ENCODE measurements at places on chromosomes 1 and 21. TPM values are rescaled to one million over a fixed set of nuclear protein-coding genes. Genes with fewer than 3 reads are reported as not detected.

HMCN1 gene
- total RNA-seq: 151 TPM

SIK1 gene
- 0.98 TPM for total RNA-seq

MPZL1 gene
- 134 TPM for total RNA-seq

BACE2 gene
- 120 TPM for total RNA-seq

FAM72D gene
- total RNA-seq: 0.36 TPM

IKBKE gene
- total RNA-seq: 9.6 TPM

LRIF1 gene
- 10.5 TPM for total RNA-seq

TAL1 gene
- 0.91 TPM for total RNA-seq

HSD3B2 gene
- not detected for total RNA-seq

SLC30A10 gene
- total RNA-seq: 0.07 TPM

ITLN1 gene
- not detected for total RNA-seq

INAVA gene
- 0.03 TPM for total RNA-seq

KCNE2 gene
- total RNA-seq: not detected

HIVEP3 gene
- total RNA-seq: 2.1 TPM

OR2L8 gene
- total RNA-seq: not detected

MAB21L3 gene
- 0.03 TPM for total RNA-seq

TSPEAR gene
- total RNA-seq: not detected

DNASE2B gene
- total RNA-seq: not detected

ZP4 gene
- total RNA-seq: not detected

RPE65 gene
- total RNA-seq: not detected

DFFA gene
- total RNA-seq: 49.1 TPM

NR5A2 gene
- under 0.01 TPM for total RNA-seq

ABCB10 gene
- 15.9 TPM for total RNA-seq

PER3 gene
- total RNA-seq: 9.9 TPM

UMODL1 gene
- 0.03 TPM for total RNA-seq

ERVH48-1 gene
- not detected for total RNA-seq

C1QTNF12 gene
- 2.2 TPM for total RNA-seq

KCND3 gene
- 4.0 TPM for total RNA-seq

ZNF648 gene
- not detected for total RNA-seq

MAPKAPK2 gene
- total RNA-seq: 51.2 TPM

C1orf141 gene
- total RNA-seq: not detected

DBT gene
- 10.8 TPM for total RNA-seq

OXCT2 gene
- total RNA-seq: 1.8 TPM

F3 gene
- total RNA-seq: 114 TPM

PLA2G5 gene
- 0.52 TPM for total RNA-seq

FABP3 gene
- total RNA-seq: 40.1 TPM

OR2M3 gene
- total RNA-seq: not detected

TPTE gene
- total RNA-seq: not detected

SH3BGR gene
- total RNA-seq: 5.3 TPM

BSND gene
- not detected for total RNA-seq

DYNLT5 gene
- total RNA-seq: 0.65 TPM

Data from smooth muscle cell of the pulmonary artery (primary cell).